ENCODE measurements at places on chromosomes 6 and 20.
A peak's percentile ranks its signal among the peaks of the same experiment; 100 is the strongest.

- no peak for DNase-seq
These were observed 49.8 kb downstream of the GRIK2 start for GRCh38 chr6:101443315-101443714.

DNA sequence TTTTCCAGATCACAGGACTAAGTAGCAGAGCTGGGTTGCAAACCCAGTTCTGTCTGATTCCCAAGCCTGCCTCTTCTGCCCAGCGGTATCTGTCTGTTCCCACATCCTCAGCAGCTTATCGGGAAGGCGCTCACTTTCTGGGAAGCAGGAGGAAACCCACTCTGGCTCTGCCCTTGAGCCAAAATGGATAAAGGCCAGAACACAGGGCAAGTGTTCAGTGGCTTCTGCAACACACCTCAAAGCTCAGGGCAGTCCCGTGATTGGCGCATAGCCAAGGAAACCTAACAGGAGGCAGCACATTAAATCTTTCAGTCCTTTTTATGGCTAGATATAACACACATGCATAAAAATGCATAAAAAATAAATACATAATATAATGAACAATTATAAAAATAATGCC lies 262.2 kb downstream of the NRN1 start:
- DNase-seq: no peak

DNA sequence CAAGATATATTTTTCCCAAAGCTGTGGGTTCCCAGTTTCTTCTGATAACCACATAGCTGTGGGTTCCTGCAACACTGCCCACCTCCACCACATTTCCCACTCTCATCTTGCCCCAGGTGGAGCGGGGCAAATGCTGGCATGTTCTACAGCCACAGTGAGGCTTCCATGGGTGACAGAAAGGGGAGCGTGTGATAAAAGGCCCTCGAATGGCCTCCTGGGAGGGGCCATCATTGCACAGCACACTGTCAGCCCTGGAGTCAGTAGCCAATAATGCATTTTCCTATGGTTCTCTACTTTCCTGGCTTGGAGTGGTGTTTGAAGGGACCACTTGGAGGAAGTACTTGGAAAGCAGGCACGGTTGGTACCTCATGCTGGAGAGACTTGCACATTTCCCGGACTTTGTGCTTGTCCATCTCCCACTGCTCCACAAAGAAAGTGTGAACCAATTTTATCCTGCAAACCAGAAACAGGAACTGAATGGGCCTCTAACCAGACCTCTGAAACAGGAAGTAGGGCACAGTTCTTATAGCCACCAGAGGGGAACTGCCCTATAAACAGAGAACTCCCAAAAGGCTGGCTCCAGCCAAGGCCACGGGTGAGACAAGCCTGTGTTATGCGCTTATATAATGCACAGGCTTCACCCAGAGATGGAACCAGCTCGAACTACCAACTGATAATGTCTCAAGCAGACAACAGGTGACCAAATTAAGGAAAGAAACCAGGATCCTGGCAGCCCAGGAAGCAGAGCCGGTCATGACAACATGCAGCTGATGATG lies 8.6 kb downstream of the MAP3K5 start:
- no peak for DNase-seq

DNA sequence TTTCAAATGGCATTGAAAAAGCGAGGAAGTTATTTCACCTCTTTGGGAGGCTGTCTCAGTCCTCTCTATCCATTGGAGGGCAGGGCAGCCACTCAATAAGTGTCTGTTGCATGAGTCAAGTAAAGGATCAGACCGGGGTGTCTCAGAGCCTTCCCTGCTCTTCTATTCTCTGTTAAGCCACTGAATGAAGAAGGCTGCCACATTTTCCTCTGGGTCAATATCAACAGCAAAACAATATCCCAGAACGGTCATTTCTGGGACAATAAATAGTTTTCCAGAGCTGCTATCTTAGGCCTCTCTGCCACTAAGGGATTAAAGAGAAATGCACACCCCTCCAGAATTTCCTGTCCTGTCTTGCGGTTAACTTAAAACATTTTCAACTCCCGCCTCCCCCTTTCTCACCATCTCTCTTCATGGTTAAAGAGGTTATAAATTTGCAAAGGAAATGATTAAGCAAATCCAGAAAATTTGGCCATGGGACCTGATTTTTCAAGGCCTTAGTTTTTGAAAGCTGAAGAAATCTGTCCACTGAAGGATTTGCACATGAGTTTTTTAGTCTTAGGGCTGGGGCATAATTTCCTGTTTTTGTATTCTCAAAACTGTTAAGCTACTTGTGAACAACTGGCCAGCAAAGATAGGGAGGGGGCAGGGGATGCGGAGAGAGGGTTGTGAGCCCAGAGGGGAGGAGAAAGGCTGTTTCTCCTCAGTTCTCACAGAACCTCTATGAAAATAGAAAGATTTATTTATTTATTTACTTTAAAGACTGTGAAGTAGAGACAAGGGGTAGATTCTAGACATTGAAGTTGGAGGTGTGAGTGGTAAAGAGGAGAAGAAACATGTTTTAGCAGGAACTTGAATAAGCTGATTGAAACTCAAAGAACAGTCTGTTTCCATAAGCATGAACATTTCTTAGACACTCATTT lies 135.7 kb downstream of the BCAS1 start:
- DNase-seq: no peak

DNA sequence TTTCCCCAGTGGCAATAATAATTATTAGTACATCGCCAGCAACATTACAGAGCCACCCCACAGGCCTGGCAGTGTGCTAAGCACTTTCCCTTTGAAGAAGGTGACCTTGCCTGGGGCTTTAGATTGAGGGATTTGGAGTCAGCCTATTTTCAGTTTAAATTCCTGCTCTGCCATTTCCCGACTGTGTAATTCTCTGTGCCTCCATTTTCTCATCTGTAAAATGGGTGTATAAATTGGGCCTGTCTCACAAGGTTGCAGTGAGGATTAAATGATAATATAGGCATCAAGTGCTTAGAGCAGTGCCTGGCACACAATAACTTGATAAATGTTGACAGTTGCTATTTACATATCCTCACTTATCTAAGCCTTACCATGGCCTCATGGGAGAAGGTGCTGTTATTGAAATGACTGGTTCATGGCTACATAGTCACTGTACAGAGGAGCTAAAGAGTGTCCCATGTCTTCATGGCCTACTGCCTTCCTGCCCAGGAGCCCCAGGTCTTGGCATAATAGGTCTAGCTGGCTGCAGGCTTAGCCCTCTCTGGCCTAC lies 5.1 kb upstream of the SCRT2 start:
- DNase-seq: no peak

- DNase-seq: no peak
These were observed 119.8 kb upstream of the AKAP12 start for GRCh38 chr6:151119823-151120524.

DNA sequence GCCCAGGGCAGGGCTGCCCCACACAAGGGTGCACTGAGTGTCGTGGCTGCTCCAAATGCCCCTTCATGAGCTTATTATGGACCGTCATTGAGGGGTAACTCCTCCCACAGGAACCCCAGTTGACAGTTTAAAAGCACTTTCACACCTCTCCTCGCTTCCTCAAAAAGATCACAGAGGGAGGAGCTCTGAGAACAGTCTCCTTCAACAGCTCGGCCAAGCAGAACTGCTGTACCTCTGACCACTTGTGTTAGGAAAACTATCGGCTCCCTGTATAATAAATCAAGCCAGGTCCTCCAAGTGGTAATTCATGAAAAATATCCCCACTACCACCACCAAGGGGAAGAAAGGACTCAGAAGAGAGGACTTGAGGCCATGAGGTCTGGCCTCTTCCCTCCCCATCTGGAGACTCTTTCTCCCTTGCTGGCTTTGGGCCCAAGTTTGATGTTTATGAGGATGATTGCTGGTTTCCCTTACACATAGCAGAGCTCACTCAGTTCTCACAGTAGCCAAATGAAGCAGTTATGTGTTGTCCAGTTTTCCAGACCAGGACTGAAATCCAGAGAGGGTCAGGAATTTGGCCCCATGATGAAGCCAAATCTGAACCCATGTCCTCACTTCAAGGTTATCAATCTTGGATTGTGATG lies 8.7 kb downstream of the SNX21 start:
- no peak for DNase-seq

- no peak for DNase-seq
These were observed 10.4 kb downstream of the E2F3 start for GRCh38 chr6:20411953-20412681.

GRCh38 chr6:8375916-8376315 lies 59.4 kb downstream of the SLC35B3 start:
- DNase-seq: no peak

- no peak for DNase-seq
These were observed 56.4 kb downstream of the RALY start for GRCh38 chr20:34049897-34050695.

GRCh38 chr6:52312461-52312860 lies 27.9 kb upstream of the MCM3 start:
- DNase-seq: no peak

DNA sequence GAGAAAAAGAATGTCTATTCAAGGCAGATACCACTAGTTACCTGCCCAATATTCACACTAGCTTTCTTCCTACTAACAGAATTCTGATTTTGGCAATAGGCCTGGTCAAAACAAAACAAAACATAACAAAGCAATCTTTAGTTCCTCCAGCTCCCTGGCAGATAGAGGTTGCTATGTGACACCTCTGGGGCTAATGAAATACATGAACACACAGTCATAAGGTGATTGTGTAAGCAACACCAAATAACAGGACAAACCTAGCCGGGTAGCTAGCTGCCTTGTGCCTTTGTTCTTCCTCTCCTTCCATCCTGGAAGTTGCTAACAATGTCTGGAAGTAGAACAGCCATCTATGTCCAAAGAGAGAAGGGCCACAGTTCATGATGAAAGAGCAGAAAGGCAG lies 6.0 kb upstream of the HMGN3 start:
- no peak for DNase-seq

DNA sequence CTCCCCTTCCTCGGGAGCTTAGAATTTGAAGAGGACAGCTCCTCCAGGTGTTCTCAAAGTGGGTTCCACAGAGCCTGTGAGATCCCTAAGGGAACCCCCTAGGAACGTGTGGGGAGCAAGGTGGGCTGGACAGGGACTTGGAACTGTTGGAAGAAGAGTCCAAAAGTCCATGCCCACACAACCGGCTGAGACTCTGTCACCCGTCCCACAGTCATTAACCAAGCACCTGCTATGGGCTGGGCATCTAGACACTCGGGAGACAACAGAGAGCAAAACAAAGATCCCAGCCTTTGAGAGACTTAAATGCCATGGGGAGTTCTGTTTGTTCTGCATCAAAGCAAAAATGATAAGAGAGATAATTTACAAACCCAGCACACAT lies 51.9 kb upstream of the SAYSD1 start:
- no peak for DNase-seq

GRCh38 chr6:119390247-119390793 lies 40.8 kb upstream of the MAN1A1 start:
- DNase-seq: no peak

DNA sequence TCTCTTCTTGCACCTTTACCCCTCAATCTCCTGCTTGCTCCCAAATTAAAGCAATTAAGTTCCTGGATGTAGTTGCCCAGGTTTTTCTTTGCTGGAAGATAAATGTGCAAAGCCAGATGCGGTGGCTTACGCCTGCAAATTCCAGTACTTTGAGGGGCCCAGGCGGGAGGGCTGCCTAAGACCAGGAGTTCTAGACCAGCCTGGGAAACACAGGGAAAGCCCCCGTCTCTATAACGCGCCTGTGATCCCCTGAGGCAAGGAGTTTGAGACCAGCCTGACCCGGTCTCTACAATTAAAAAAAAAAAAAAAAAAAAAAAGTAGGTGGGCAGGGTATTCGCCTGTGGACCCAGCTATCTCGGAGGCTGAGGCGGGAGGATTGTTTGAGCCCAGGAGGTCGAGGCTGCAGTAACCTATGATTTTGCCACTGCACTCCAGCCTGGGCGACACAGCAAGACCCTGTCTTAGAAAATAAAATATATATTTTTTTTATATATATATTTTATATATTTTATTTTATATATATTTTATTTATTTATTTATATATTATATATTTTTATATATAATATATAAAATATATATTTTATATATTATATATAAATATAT lies 461 bp upstream of the DCDC2 start:
- DNase-seq: no peak

DNA sequence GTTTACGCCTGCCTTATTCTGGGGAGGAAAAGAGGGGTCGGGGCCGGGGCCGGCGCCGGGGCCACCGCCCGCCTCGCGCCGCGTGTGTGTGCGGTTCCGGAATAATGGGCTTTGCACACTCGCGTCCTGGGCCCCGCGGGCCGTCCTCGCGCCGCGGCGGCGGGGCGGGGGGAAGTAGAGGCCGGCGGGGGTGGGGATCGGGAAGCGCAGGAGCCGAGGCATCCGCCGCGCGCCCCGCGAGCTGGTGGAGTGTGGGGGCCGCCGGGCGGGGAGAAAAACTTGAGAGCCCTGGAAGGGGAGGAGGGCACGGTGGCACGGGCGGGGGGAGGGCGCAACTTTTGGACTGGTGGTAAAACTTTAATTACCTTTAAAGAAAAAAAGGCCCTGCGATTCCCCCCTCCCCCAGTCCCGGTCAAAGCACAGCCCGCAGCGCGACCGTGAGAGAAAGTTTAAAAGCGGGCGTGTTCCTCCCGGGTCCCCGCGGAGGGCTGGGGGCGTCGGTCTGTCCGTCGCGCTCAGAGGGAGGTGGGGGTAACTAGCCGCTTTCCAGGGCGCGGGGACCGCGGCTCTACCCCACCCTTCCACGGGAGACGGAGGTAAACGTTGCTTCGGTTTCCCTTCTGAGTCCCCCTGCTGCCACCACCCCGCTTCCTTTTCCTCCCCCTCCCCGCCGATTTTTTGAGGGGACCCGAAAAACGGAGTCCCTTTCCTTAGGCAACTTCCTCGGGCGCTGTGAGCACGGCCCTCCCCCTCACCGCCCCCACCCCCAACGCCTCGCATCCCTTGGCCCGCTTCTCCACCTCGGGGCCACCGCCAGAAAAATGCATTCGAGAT lies 1.9 kb downstream of the L3MBTL3 start:
- DNase-seq: peak; percentile 7

GRCh38 chr20:47765691-47766594 lies 19.3 kb downstream of the SULF2 start:
- DNase-seq: no peak

DNA sequence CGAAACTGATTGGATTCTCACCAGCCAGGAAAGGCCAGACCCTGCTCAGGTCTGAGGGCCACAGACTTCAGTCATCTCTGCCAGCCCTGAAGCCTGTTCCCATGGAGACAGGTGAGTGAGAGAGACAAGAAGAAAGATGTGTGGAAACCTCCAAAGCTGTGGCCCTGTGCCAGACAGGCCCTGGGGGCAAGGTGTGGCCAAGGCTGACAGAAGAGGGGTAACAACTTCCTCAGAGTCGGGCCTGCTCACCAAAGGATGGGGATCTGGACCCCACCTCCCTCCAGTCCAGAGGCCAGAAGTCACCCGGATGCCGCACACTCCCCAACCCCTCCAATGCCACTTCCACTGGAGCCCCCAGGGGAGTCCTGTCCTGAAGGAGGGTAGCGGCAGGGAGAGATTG lies 73.6 kb downstream of the MDGA1 start:
- no peak for DNase-seq

- no peak for DNase-seq
These were observed 266.3 kb upstream of the ECI2 start for GRCh38 chr6:4401408-4402368.

GRCh38 chr20:41116282-41116956 lies 20.9 kb upstream of the PLCG1 start:
- no peak for DNase-seq

- DNase-seq: no peak
These were observed 972 bp upstream of the PHF3 start for GRCh38 chr6:63634630-63635029.

All from stimulated activated CD4-positive, alpha-beta T cell treated with anti-CD3 and anti-CD28 coated beads, Interleukin-1b, Interleukin-23, amount 100 ng/mL, for 1 hour (primary cell).